KG1 (cell line): ENCODE measurements at places on chromosomes 13 and 19.
A peak's percentile ranks its signal among the peaks of the same experiment; 100 is the strongest.

GRCh38 chr13:50387051-50387581 lies 371.9 kb downstream of the KCNRG start:
- no peak for DNase-seq

- DNase-seq, result no peak
Observed at GRCh38 chr19:33468361-33469170, 53.0 kb downstream of the PEPD start.

DNA sequence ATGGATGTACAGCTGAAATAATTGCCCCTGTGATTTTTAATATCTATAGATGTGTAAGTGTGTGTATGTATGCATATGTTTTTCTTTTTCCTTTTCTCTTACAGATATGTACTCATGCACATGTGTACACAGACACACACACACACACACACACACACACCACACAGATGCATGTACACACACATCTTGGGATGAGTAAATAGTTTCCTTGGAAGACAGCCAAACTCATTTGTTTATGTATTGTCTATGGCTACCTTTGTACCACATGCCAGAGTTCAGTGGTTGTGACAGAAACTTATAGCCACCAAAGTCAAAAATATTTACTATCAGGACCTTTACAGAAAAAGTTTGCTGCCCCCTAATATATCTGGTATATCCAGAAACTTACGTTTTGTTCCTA lies 192.6 kb downstream of the MAB21L1 start:
- DNase-seq, result no peak

- DNase-seq, result no peak
Observed at GRCh38 chr13:81929988-81930387, 1589.1 kb upstream of the SPRY2 start.

GRCh38 chr19:40598121-40598917 lies 2.9 kb upstream of the LTBP4 start:
- DNase-seq, result peak; percentile 50

- peak; percentile 15 for DNase-seq
Observed at GRCh38 chr19:11530432-11530831, 1.5 kb upstream of the ECSIT start.

GRCh38 chr13:113401452-113402415 lies 37.8 kb upstream of the GRTP1 start:
- no peak for DNase-seq

GRCh38 chr19:41696402-41697197 lies 8.5 kb upstream of the CEACAM7 start:
- no peak for DNase-seq
